Glutamatergic neuron (in vitro differentiated cells): ENCODE measurements at places on chromosomes 4 and X.

- DNase-seq = no peak
These were observed 43.1 kb upstream of the BOD1L1 start for GRCh38 chr4:13670456-13671160.

GRCh38 chr4:180951312-180951711 is 1291.9 kb upstream of the TENM3 start:
- DNase-seq = no peak

- DNase-seq = no peak
These were observed 60.8 kb downstream of the SPCS3 start for GRCh38 chr4:176380352-176381157.

DNA sequence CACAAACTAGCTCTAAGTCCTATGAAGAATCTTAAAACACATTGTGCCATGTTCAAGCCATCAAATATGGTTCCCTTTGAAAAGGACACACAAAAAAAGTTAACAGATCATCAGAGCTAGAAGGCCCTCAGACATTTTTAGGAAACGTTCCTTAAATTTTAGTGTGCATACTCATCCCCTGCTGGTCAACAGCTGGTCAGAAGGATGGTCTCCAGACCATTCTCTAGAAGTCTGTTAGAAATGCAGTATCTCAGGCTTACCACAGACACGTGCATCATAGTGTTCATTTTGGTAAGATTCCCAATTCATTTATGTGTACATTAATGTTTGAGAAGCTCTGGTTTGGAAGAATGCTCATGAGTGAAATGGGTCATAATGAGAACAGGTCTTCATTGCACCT is 523.1 kb downstream of the INPP4B start:
- DNase-seq = no peak
